ENCODE measurements at places on chromosomes 6 and 20.

- no peak for DNase-seq
These were observed 8.7 kb downstream of the CCDC170 start for GRCh38 chr6:151502499-151502898.

- no peak for DNase-seq
These were observed 77.8 kb downstream of the RREB1 start for GRCh38 chr6:7185561-7185960.

DNA sequence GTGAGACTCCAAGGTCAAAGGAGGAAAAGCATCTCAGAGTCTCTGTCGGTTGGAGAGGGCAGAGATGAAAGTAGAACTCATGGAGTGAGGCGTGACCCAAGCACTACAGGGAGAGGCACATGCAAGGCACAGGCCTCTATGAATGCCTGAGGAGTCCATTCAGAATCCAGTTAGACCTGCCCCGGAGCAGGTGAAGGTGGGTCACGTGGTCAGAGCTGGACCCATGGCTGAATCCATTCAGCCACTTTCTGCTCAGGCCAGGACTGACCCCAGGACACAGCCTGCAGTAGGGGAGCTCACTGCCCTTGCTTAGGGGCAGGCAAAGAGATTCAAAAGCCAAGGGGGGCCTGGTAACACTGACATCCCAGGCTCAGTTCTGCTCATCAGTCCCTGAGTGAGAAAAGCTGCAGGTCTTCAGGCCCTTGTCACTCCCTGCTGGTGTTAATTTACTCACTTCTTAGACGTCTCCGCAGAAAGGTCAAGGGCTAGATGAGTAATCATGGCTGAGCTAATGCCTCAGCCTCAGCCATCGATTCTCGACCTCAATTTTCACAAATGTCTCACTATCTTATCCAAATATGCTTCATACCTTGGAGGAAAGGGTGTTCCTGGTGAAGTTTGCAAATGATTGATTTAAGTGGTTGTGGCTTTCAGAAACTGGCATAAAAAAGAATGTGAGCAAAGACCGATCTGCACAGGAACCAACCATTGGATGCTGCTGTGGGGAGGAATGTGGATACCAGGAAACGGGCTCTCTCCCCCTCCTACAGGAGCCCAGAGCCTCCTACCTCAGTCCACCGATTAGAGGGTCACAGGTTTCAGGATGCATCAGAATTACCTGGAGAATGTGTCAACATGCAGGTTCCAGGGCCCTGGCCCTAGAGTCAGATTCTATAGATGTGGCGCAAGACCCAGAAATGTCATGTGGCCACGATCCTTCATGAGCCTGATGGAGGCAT is 584.4 kb downstream of the PTPRT start:
- DNase-seq: no peak

- no peak for DNase-seq
These were observed 7.1 kb downstream of the PANK2 start for GRCh38 chr20:3896302-3896701.

DNA sequence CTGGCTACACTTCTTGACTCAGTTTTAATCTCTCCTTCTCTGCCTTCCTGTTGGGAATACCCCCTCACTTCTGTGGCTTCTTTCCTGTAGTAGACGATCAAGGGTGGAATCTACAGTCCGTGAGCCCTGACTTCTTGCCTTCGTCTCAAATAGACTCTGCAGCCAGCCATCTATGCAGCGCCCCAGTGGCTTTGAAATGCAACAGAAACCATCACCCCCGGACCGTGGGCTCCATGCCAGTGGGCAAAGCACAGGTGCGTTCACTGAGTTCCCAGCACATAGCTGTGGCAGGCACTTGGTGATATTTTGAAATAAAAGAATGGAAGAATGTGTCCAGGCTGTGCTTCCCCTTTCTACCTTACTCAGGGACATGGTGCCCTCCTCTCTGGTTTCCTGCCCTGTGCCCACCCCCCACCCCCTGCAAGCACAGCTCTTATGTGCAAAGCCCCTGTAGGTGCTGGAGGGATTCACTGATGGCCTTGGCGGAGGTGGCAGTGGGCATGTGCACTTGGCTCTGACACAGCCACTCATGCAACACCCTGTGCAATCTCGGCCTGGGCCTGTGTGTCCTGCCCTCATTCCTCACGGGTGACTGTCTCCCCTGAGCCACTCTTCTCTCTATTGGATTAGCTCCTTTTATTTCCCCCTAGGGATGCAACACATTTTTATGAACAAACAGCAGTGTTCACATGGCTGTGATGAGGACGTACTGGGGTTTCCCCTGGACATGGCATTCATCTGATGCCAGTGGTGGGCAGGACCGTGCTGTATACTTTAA is 5.5 kb upstream of the CDSN start:
- no peak for DNase-seq

DNA sequence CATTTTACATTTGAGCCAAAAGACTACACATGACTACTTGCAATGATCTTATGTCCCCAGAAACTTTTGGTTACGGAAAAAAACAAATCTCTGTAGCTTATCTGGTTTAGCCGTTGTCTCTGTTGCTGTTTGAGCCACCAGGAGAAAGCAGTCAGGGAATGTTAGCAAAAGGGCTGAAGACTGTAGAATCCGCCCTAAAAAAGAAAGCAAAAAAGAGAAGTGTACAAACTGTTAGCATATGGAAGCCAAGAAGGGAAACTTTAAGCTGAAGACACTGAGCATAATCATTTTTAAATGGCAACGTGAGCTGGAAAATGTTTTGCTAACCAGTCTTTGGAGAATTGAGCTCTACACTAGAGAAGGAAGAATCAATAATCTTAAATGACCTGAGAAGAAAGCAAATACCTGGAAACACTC is 69.9 kb upstream of the MYLIP start:
- no peak for DNase-seq

- DNase-seq: no peak
These were observed 315.2 kb upstream of the SOX4 start for GRCh38 chr6:21278375-21278745.

GRCh38 chr6:146872426-146872785 is 273.6 kb downstream of the ADGB start:
- no peak for DNase-seq

DNA sequence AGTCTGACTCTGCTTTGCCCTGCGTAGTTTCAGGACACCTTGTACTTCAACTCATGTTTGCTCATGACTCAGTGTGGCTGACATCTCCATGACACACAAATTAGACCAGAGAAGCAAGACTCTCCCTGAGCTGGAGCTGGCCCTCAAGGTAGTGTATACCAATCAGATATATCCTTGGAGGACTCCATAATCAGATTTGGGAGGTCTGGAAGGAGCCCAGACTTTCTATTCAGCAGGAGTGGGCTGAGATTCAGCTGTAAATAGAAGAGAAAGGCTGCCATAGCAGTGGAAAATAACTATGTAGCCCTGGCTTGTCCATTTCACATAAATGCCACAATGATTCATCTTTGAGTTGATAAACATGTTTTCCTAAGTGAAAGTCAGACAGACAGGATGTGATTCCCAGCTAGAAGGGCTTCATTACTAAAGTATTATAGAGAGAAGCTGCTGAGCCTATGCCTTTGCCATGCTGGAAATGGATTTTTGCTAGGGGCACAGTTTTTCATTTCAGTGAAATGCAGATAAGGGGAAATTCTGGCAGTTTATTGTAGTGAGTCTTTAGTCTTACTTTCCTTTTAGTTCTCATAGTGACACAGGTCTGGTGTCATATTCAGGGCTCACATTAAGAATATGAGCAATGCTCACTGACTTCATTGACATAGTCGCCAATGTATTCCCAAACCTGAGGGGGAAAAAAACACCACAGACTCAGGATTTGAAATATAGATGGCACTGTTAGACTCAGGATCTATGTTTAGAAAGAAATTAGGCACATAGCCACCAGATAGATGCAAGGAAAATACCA is 95.3 kb downstream of the CLVS2 start:
- DNase-seq: no peak

GRCh38 chr6:105869835-105870440 is 216.2 kb upstream of the PRDM1 start:
- DNase-seq: no peak

GRCh38 chr6:157519255-157520116 is 138.5 kb downstream of the ZDHHC14 start:
- DNase-seq: no peak

DNA sequence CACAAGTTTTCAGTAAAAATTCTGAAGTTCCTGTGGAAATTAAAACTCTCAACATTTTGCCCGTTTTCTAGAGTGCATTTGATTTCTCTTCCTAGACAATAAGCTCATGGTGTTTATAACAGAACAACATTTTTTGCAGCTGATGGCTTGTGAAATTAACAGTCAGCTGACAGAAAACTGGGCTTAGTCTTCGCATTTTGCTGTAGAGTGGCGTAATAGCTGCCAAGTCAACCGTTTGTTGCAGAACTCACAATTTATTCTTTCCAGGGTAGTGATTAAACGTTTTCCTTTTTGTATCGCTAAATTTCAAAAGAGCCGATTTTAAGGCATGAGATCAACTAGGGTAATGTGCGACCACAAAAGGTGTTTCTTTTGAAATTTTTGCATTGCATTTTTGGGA is 1.4 kb downstream of the SPO11 start:
- no peak for DNase-seq

DNA sequence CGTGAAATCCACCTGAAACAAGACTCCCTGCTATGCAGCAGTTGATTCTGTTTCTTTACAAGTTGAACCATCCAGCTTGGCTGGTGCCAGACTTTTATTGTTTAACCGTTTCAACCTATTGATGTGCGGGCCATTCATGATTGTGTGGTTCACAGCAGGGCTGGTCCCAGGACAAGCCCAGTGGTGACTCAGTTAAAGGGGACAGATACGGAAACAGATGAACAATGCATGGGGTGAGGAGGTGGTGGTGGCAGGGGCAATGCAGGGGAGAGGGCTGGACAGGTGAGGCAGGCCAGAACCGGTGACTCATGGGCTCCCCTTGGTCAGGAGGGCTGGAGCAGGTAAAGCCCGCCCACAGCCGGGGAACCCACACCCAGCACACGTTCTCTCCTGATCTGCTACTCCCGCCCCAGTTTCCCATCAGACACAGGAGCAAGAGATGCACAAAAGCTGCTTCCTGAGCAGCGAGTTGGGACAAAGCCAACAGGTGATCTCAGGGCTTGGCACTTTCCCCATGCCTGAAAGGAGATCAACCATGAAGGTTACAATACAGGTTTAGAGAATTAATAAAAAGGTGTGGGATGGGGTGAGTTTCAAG is 232.2 kb downstream of the LY86 start:
- DNase-seq: no peak

GRCh38 chr6:43274916-43275597 is 23.0 kb upstream of the SLC22A7 start:
- peak; percentile 23 for DNase-seq

DNA sequence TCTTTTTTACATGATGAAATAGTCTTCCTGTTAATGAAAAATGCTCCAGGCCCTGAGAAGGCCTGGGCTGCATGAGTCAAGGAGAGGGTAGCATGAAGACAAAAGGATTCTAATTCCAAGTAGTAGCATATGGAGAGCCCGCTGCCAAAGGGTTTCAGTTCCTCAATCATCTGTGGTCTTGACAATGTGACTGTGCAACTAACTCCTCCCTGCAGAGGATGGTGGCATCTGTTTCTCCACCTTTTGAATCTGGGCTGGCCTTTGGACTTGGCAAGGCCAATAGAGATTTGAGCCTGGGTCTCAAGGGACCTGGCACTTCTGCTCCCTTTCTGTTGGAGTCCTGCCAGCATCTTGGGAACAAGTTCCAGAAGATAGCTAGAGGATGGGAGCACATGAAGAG is 35.1 kb upstream of the ANKEF1 start:
- no peak for DNase-seq

DNA sequence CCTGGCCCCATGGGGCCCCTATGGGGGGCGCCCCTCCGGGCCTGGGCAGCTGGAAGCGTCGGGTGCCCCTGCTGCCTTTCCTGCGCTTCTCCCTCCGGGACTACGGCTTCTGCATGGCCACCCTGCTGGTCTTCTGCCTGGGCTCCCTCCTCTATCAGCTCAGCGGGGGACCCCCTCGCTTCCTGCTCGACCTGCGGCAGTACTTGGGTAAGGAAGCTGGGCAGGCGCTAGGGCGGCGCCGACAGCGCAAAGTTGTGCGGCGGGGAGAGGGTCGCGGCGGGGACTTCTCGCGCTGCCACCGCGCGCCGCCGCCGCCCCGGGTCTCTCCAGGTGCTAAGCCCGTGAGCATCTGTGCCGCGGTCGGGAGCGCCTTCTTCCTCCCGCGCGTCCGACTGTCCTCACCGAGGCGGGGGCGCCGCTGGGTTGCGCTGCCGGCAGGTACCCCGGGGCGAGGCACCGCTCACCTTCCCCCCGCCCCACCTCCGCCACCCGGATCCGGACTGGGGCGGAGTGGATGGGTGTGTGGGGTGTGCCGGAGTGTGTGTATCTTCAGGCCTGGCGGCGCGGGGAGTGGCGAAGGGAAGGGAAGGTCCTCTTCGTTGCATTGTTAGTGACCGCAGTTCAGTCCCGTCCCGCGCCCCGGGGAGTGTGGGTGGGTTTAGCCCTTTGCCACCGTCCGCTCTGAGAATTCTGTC is 788 bp downstream of the UST start:
- DNase-seq: peak; percentile 44

GRCh38 chr6:170420791-170421776 is 114.5 kb downstream of the FAM120B start:
- no peak for DNase-seq

GRCh38 chr20:62267543-62267942 is 29.2 kb downstream of the OSBPL2 start:
- DNase-seq: no peak

DNA sequence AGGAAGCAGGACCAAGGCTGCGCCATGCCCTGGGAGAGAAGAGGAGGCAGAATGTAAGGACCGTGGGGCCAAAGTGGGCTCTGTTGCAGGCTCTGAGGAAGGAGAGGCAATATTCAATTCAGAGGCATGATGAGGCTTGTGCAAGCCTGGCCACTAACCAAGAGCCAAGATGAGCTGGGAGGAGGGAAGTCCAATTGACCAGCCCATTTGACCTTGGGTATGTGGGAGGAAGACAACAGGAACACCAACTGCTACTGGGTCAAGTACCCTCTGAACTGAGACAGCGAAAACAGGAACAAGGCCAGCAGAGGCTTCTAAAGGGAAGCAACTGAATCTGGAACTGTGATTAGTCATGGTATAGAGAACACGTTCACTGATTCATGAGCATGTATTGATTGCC is 779.6 kb downstream of the MAFB start:
- no peak for DNase-seq

DNA sequence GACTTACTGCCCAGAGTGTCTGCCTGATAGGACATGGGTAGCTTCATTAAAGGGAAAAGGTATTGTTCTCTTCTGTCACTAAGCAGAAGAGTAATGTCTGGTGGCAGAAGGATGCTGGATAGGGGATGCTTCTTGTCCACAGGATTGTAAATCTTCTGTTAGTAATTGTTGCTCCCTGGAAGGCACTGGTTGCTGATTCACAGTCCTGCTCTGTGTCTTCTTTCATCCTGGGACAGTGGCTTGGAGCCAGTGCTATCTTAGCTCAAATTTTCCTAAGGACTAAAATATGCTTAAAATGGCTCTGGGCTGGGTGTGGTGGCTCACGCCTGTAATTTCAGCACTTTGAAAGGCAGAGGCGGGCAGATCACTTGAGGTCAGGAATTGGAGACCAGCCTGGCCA is 48.0 kb downstream of the SYTL3 start:
- no peak for DNase-seq

DNA sequence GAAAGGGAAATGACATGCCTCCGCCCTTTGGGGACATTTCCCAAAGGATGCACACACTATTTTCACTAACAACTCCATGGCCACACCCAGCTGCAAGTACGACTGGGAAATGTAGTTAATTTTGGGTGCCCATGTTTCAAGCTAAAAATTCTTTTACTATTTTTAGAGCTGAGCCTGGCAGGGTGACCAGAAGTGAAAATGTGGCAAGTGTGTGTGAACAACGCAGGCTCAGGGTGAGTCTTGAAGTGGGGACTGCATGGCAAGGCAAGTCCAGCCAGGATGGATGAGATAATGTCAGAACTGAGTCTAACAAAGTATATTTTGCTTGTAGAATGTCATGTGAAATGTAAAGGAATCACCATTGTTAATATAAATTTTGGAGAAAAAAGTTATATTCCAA is 17.0 kb upstream of the CD109 start:
- no peak for DNase-seq
